Heart right ventricle (tissue), 16 donors: ENCODE measurements at places on chromosomes 3 and 15. TPM values are rescaled to one million over a fixed set of nuclear protein-coding genes. Genes with fewer than 3 reads are reported as not detected.

DNA sequence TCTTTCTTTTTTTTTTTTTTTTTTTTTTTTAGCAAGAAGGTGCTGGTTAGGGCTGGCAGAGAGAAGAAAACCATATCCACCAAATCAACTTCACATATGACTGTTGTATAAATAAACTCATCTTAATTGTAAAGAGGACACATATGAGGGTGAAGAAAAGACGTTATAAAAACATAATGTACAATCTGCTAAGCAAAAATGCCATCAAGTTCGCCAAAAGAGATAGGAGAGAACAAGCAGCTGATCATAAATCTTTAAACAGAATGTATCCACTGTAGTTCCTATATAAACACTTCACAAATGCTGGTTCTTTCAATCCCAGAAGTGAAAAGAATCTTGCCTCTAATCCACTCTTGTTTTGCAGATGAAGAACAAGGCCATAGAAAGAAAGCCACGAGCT, 9.2 kb downstream of the FGF12 start:
- no peak for DNase-seq

DNA sequence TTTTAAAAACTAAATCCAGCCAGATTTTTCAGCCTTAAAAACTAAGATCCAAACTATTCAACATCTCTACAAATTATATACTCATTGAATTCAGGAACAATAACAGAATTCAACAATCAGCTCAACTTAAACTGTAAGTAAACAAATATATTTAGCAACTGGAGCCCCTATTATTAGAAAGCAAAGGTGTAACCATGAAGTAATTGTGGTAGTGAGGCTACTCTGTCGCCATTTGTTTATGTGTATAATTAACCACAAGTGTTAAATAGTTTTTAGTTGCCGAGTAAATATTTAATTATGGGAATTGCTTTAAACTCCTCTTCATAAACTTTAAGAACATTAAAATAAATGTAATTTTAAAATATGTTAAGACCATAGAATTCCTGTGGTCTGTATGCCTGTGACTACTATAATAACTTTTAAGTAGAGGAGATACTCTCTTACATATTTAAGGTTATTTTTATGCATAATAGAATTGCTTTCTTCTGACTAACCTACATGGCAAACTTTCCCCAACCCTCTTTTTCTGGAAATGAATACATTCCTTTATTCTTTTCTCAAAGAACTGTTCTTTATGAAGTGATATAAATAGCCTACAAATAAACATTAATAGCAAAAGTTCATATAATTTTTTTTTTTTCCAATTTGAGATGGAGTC, 51.2 kb downstream of the MFN1 start:
- DNase-seq: no peak

DNA sequence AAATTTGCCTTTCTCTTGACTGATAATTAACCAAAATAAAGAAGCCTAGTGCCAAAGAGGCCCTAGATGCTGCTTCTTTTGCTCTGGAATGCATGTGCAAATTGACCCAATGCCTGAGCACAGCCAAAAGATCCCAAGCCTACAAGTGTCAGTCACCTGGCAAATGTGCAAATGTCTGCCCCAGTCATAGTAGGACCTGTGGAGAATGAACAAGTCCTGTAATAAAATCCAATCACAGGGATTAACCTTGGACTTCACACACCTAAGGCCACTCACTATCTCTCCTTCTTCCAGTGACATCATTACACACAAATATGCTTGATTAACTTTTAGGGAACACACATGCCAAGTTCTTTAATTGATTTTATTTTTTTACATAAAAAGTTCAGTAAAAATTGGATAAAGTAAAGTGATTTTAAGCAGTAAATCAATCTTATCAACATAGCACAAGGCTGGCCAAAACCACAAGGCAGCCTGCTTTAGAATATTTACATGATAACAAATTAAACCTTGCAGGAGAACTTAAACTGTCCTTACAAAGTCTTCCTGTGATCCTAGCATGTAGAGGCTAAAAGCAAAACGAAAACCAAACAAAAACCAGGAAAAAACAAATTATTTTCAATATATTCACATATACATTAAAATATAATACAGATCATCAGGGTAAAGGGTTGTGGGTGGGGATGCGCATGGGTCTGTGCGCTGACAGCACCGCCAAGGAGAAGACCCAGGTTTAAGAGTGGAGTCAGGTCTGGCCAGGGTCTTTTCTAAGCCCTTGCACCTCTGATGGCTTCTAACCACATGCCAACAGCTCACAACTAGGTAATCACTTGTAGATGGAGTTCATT, 36.8 kb downstream of the NBEAL2 start:
- DNase-seq: no peak

GRCh38 chr3:9786825-9787669, 5.2 kb downstream of the TADA3 start:
- DNase-seq: no peak

- DNase-seq: no peak
Observed at GRCh38 chr3:114884213-114884923, 262.7 kb downstream of the ZBTB20 start.

GRCh38 chr3:32303399-32303747, 64.9 kb downstream of the CMTM8 start:
- no peak for DNase-seq

GRCh38 chr15:31311735-31312619, 14.7 kb upstream of the KLF13 start:
- DNase-seq: peak; percentile 2

DNA sequence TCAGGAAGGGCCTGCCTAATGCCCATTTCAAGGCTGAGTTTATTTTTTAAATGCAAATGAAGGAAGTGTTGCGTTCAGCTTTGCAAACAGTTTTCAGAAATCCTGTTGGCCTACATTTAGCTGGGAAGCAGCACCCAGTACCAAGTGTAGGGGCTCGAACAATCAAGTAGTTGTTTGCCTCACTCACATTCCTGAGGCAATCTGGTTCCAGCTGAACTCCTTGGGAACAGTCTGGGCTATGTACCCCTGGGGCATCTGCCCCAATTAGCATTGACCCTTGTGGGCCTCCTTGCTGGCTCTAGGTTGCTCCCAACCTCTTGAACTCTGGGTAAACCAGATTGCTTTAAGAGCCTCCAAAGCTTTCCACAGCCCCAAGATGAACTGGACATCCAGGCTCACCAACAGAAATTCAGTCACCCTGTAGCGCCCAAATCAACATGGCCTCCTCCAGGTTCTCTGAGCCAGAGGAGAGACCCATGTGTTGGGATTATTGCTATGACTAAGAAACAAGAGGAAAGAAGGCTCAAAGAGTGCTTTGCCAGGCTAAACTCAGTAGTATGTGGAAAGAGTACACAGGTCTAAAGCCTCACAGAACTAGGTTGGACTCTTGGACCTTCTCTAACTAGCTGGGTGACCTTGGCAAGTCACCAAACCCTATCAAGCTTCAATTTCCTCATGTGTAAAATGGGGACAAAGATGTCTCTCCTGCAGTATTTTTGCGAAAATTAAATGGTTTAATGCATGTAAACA, 532.7 kb downstream of the SOX2 start:
- no peak for DNase-seq

GRCh38 chr3:148582126-148582525, 115.6 kb upstream of the AGTR1 start:
- DNase-seq: no peak

DNA sequence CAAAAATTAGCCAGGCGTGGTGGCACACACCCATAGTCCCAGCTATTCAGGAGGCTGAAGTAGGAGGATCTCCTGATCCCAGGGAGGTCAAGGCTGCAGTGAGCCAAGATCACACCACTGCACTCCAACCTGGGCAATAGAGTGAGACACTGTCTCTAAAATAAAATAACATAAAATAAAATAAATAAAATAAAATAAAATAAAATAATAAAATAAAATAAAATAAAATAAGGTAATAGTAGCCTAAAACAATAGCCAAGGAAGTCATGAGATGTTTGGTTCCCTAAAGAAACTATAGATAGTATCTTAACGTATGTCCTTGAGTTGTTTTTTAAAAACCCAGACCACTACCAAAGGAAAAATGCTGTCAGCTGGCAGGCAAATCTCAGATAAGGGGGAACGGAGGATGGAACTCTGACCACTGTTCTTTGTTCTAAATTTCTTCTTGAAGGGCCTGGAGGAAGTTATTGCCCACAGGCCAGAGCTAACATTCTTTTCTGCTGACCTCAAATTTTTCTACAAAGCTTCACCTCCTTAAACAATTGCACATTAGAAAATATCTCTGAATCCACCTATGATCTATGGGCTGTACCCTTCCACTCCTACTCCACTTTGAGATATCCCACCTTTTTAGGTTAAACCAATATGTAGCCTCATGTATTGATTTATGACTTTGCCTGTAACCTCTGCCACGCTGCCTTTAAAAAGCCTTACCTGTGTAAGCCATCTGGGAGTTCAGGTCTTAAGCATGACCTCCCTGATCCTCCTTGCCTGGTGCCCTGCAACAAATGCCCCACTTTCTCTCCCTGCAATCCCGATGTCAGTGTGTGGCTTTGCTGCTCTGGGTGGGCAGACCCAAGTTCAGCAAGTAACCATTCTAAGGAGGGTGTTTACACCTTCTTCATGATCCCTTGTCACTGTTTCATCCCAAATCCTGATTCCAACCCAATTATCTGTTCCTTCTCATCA, 126.2 kb upstream of the BHLHE40 start:
- no peak for DNase-seq

GRCh38 chr3:160874736-160875135, 118.7 kb downstream of the PPM1L start:
- no peak for DNase-seq

DNA sequence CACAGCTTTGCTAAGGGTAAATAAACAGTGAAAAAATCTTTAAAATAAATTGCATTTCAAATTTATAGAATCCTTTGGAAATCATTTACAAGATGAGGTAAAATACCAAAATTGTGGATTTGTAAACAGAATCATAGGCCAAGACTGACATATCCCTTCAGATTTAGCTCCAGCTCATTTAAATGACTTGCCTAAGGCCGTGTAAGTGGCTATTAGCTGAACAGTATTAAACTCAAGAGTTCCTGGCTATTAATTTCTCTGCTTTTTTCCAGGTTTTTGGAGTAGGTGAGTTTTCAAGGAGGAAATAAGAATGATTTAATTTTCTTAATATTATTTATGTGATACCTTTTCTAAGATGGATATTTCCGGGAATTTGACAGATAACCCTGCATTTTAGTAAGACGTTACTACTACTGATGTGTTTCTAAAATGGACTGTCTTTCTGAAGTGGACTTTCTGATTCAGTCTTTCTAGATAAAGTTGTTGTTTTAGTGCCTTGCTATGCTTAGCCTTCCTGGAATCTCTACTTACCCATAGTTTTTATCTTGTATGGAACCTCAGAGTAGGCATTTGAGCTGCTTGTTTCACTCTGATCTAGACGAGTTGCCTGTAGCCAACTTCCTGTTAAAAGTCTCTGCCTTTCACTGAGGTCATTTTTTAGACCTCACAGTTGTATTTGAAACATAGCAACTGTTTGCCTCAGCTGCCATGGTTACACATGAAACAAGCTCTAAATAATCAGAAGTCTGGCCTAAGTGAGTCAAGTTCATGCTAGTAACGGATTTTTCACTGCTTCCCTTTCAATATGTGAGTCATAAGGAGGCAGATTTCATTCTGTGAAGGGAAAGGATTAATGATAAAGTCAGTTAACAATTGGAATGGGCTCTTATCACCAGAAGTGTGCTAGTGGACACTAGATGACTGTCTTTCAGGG, 127.0 kb downstream of the KLHL25 start:
- peak; percentile 83 for DNase-seq

DNA sequence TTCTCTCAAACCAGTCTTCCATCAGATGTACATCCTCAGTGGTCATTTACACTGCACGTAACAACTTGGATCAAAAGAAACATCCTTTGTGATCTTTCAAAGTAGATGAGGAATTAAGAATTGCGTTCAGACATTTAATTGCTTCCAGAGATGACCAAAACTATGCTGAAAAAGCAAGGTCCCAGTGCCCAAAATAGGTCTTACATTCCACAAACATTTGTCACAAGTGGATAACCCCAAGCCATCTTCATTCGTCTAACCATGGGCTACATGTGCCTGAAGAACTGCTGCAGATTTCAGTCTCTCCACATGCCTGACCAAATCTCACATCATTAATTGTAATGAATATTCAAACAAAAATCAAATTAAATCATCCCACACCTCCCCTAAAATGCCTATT, 273.6 kb downstream of the SHOX2 start:
- no peak for DNase-seq

DNA sequence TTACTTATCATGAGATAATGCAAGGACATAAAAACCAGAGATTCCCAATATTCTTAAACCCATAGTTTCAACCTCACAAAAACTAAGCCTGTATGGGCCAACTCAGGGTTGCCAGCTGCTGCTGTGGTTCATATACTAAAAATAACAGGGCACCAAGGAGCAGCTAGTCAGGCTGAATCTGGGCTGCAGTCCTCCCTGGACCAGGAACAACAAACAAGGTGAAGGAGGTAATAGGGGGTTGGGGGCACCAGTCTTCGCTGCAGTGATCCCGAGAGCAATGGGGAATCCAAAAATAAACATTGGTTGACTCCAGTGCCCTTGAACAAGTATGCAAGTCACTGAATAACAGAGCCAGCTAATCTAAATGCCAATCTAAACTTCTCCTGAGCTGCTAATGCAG, 108.9 kb downstream of the MECOM start:
- DNase-seq: no peak

- peak; percentile 61 for DNase-seq
Observed at GRCh38 chr3:46848271-46849044, 14.8 kb downstream of the MYL3 start.

- DNase-seq: no peak
Observed at GRCh38 chr15:63803106-63803886, 30.5 kb downstream of the HERC1 start.

- DNase-seq: no peak
Observed at GRCh38 chr15:42404461-42405235, 45.3 kb downstream of the CAPN3 start.

GRCh38 chr3:183038757-183039156, 58.4 kb upstream of the DCUN1D1 start:
- no peak for DNase-seq

TMEM45A gene
- total RNA-seq: 1.0 TPM

KLHL6 gene
- 0.89 TPM for total RNA-seq

NEK10 gene
- 11.6 TPM for total RNA-seq

RAMAC gene
- 15.9 TPM for total RNA-seq

SAMD7 gene
- not detected for total RNA-seq

GPR27 gene
- 9.4 TPM for total RNA-seq

GNAT1 gene
- not detected for total RNA-seq

MME gene
- 3.7 TPM for total RNA-seq

FAM107A gene
- 62.4 TPM for total RNA-seq
